ENCODE measurements at places on chromosomes 13 and 19. TPM values are rescaled to one million over a fixed set of nuclear protein-coding genes. Genes with fewer than 3 reads are reported as not detected.

- peak; percentile 93 for DNase-seq
These were observed 1.4 kb upstream of the RAVER1 start for GRCh38 chr19:10334588-10335351.

DNA sequence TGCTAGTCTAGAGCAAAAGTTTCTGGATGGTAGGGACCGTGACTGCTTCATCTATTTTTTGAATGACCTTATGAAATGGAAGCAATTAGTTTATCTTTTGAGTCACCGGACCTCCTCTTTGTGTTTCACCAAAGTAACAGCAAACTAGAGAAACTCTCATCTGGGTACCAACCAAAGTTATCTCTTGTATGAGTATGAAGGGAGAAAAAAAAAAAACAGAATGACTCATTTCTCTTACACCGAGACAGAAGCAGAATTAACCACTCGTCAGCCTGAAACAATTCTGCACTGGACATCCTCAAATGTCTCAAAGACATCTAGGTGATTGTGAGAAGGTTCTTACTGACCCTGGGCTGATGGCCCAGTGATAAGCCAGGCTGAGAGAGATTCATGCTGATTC, 18.3 kb downstream of the ZNF100 start:
- DNase-seq: no peak

GRCh38 chr19:31880283-31880682, 465.1 kb upstream of the ZNF507 start:
- no peak for DNase-seq

DNA sequence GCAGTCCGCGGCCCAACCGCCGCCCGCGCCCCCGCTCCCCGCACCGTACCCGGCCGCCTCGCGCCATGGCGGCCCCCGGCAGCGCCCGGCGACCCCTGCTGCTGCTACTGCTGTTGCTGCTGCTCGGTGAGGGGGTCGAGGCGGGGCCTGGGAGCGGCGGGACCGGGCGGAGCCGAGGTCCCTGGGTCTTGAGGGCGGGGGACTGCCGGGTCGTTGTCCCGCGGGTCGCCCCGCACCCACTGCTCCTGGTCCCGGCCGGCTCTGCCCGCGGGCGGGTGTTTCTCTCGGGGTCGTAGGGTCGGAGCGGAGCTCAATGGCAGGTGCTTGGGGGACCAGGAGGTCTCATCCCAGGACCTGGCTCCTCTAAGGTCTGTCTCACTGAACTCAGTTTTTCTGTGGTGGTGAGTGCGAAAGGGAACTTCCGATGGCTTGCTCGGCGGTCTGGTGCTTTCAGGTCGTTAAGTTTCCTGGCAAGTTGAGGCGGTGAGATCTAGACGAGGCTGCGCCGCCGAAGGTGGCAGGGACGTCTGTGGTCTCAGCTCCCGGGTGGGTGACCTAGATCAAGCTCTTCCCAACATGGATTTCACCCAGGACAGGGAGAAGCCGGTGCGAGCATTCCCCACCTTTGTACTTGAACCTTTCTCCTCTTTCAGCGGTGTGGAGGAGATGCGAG, 467 bp downstream of the LAMP1 start:
- no peak for DNase-seq

- DNase-seq: no peak
These were observed 105.9 kb downstream of the AKAP11 start for GRCh38 chr13:42377640-42378382.

DNA sequence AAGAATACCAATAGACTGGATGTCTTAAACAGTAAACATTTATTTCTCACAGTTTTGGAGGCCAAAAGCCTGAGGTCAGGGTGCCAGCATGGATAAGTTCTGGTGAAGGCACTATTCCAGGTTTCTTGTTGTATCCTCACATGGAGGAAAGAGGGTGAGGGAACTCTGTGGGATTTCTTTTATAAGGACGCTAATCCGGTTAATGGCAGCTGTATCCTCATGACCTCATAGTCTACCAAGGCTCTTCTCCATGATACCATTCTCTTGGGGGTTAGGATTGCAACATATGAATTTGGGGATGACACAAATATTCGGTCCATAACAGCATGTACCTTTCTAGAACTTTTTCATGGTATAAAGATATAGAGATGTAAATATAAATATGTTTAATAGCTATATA, 412.0 kb downstream of the LMO7 start:
- DNase-seq: no peak

GRCh38 chr13:105089858-105090643, 1445.4 kb downstream of the EFNB2 start:
- DNase-seq: no peak

- no peak for DNase-seq
These were observed 94.3 kb downstream of the INSR start for GRCh38 chr19:7199613-7200533.

DNA sequence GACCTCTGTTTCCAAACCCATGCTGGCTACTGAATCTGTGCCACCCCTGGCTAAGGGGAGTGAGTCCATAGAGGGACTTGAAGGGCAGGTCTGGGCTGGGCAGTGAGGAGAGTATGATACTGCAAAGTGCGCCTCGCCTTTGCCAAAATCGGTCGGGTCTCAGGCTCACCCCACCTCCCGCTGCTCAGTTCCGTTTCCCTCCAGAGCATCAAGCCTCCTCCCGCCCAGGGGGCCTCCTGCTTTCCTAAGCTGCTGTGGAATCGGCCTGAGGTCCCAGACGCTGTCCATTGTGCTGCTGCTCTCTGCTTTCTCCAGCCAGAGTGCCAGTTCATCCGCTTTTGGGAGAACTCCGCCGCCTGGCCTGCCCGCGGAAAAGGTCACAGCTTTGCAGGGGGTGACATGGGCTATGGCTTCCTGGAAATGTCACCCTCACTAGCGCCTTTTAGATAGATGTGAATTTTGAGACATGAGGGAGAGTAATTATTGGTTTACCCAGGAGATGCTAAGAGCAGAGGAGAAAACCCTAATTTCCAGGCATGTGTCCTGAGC, 1418.4 kb downstream of the UQCRFS1 start:
- peak; percentile 67 for DNase-seq

DNA sequence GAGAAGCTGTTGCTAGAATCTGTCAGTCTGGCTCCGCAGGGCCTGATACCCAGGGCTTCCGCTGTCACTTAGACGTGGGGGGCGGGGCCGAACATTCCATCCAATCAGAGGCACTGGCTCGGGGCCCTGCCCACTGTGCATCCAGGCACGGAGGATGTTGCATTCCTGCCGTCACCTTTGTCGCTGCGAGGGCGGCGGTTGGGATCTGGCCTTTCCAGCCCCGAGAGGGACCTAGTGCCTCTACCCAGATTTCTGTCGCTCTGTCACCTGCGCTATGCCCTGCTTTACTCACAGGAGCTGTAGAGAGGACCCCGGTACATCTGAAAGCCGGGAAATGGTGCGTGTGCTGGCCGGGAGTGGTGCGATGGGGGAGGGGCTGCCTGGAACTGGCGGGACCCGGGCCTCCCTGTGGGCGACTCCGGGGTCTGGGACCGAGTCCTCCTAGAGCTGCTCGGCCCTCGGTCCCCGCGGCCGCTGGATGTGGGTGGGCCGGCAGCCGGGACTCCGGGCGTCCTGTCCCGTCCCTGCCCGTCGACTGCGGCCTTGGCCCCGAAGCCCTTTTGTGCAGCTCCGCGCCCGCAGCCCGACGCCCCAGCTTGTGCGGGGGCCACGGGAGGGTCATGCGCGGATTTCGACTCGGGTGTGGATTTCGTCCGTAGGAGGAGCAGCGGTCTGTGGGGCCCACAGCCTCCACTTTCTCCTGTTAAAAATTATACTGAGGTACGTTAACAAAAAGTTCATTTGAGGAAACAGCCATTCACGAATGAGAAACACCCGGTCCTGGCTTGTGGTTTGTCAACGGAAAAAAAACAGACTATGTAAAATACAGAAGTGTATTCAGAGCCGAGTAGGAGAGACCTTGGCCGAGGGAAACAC, at the start of gene ZNF439:
TSS of gene ZNF439 (plus strand) at position 133 of the 876 bp plus-strand sequence. CDS start at position 275, 142 bp downstream.
- DNase-seq: peak; percentile 80

DNA sequence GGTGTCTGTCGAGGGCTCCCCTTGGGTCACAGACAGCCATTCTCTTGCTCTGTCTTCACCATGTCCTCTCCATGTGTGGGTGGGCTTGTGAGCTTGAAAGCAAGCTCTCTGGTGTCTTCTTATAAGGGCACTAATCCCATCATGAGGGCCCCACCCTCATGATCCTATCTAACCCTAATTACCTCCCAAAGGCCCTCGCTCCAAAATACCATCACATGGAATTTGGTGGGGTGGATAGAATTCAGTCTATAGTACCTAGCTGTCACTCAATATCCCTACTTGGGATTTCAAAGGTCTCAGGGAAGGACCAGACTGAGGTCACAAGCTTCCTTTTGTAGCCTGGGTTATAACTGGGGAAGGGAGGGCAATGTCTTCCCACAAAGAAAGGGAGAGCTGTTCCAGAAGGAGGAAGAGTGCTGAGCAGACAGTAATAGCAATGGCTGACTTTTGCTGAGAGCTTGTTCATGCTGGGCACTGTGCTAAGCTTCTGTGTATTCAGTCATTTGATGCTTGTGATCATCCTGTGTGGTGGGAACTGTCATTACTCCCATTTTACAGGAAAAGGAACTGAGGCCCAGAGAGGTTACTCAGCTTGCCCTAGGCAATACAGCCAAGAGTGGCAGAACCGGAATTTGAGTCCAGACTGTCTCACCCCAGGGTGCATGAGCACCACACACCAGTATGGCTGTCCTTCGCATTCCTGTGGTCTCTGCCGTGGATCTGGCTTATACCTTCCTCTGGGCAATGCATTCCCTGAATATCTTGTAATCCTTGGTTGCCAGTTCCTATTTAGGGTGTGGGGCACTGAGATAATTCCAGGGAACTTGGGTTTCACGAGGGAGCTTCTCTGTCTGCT, 8.2 kb downstream of the FXYD5 start:
- no peak for DNase-seq

- DNase-seq: no peak
These were observed 67.4 kb upstream of the FRY start for GRCh38 chr13:31964168-31964567.

DNA sequence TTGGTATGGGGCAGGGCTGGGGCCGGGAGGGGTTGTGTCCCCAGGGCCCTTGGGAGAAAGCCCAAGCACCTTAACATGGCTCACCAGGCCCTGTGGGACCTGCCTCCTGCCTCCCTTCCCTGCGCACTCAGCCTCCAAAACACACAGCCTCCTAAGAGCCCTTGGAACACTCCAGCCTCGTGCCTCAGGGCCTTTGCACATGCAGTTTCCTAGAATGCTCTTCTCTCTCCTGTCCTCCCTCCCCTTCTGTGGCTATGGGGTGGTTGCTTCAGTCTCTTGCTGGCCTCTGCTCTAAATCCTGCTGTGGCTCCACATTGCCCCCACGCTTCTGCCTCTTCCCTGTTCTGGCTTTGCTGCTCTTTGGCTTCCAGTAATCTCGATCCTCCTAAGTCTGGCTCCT, 23.7 kb downstream of the HIF3A start:
- DNase-seq: no peak

DNA sequence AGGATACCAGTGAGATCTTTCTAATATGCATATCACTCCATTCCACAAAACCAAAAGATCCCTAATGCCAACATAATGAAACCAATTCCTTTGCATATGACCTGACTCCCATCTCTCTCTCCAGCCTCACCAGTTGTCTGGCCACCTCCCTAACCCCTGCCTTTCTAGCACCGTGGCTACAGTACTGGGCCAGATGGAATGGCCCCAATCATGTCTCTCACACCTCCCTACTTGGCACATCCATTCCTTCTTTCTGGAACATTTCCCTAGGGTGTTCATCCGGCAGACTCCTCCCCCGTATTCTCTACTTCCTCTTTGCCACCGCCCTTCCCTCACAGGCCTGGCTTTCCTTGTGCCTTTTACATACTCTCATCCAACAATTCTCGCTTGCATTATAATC, 62.0 kb downstream of the GPALPP1 start:
- no peak for DNase-seq

DNA sequence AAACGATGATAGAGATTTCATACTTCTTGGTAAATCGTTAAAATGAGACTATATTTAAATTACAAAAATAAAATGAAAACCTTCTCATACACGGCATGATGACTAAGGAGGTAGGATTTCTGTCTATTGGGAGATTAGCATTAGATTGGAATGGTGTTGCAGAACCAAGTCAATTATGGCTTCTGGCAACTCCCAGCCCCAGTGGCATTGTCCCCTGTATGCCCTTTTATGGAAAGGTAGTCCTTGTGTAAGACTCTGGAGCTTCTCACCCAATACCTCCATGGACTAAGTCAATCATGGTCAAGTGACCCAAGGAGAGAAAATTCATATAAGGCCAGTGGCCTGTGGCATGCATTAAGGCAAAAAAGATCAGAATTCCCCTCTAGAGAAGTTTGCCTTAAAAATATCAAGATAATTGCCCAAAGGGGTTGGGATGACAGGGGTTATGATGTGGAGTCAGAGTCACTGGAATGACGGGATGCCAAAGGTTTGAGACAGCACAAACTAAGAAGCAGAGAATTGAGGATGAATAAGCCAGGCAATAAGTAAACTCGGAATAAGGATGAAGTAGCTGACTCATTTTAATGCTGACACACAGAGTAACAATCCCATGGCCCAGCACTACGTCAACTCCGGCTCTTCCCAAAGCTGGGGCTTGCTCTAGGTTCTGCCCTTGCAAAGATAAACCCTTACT, 57.8 kb upstream of the POSTN start:
- DNase-seq: no peak

DNA sequence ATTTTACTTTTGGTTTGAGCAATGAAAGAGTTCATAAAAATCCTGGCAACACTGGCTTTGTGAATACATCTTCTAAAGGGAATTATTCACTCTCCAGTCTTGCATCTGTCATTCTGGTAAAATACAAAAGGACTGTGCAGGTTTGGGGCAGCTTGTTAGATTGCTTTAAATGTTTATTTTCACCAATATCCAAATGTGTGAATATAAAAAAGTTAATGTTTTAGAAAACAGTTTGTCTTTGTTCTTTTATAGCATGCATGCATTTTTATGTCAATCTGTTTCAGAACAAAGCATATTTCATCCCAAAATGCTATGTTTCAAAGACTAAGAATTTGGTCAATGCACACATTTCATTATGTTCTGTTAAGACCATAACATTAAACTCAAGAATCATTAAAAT, 1145.4 kb downstream of the OLFM4 start:
- no peak for DNase-seq

DNA sequence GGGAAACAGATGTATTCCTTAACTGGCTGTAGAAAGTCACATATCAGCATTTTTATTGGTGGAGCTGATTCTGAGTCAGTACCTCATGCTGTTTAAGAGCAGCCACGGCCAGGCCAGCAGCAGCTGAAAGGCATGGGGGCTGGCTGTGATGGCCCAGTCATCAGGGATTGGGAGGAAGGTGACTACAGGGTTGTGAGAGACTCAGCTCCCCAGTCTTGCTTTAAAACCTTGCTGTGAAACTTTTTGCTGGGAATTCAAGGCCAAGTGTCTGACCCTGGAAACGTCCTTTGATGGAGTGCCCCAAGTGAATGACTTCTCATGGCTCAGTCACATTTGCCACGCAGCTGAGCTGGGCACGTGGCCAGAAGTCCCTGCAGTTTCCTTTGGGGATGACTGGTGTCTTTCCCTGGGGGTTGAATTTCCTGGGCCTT, 39.1 kb upstream of the RNF113B start:
- DNase-seq: no peak

- no peak for DNase-seq
These were observed 81.2 kb upstream of the KCTD15 start for GRCh38 chr19:33715462-33715861.

The ACP5 gene
- 0.11 TPM for total RNA-seq

The ZNF844 gene
- 16.5 TPM for total RNA-seq

The FCER2 gene
- total RNA-seq: not detected

The ZNF253 gene
- total RNA-seq: 54.5 TPM

The HCST gene
- not detected for total RNA-seq

The C3 gene
- total RNA-seq: 0.25 TPM
